ENCODE measurements at places on chromosomes 7 and 10.
A peak's percentile ranks its signal among the peaks of the same experiment; 100 is the strongest.

DNA sequence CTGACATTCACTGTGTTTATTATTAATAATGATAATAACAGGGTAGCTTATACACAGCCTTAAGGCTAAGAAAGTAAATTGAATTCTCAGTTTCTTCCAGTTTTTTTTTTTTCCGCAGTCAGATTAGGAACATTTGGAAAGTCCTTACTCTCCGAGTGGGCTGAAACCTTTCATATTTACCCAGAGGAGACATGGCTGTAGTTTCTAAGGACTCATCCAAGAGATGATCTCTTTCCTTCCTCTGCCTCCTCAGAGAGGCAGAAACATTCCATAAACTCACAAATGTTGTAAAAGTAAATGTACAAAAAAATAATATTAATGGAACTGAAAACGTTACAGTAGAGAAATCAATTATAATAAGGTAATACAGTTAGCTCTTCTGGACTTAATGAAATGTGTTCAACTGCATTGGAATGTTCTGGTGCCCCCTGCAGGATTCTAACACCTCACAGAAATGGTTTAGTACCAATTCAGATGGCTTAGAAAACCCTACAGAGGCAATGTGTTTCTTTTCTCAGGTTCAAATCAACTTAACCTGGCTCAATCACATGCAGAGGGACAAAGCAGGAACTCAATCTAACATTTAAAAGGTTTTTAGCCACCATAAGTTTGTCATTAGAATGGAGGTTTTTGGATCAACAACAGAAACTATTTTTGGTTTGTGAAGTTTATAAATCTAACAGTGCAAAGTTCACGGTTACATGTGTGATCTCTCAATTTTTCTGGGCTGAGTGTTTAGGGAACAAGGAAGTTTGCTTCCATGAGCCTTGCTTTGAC is 71.7 kb downstream of the ICA1 start:
- peak; percentile 77 for DNase-seq

DNA sequence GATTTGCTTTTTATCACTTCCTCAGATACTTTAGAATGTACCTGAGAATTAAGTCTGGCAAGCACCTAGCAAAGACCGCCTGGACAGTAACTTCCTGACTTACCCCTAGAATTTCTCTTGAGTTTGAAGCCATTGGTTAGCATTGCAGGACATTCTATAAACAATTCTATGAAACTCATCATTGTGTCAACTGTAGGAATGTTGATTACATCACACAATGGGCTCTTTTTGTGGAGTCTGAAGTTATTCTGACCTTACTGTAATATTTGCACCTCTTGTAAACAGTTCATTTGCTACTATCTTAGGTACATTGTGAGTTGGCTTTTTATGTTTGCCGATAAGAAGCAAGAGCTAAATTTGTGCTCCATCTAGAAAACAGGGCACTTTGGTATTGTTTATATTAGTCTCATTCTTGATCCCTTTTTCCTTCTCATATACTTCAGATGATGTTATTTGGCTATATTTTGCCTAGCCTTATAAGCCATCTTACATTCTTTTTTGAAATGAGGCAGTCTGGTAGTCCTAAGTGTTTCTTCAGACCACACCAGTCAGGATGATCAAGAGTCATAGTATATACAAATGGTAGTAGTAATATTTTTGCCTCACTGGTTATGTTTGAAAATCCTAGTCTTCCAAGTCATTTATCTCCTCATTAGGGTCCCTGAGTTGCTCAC is 52.4 kb downstream of the CASD1 start:
- no peak for DNase-seq

GRCh38 chr10:1530871-1531517 is 206.3 kb downstream of the ADARB2 start:
- DNase-seq = no peak

GRCh38 chr7:37108615-37109014 is 340.0 kb downstream of the ELMO1 start:
- no peak for DNase-seq

GRCh38 chr7:55188590-55189138 is 169.8 kb downstream of the EGFR start:
- DNase-seq = no peak

DNA sequence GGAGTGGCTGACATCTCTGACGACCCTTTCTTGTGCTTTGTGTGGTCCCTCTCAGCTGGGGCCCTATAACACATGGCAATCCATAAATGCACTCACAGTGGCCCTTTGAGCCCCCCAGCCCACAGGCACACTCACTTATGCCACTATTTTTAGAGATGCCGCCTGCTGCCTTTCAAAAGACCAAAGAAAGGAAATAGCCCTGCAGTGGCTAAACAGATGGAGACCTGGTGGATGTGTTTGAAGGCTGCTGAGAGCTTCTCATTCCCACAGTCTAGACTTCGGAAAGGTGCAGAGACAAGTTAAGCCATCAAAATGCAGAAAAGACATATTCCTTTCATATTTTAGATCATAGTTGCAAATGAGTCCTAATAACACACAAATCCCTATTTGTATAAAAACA is 42.0 kb upstream of the PDZD8 start:
- no peak for DNase-seq

DNA sequence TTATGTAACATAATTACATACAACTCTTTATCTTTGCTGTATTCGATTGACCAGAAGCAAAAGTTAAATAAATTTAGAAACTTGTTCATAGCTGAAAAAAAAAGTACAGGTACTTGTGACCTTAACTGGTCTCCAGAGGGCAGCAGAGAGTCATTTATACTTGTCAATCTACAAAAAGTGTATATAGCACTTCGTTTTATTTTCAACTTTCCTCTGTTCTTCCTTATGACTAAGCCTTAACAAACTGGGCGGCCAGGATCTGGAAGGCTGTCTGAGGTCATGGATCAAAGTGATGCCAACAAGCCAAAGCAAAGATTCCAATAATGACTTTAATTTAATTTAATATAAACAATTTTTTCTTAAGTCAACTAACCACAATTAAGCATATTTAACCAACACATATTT is 29.8 kb downstream of the C10orf67 start:
- DNase-seq = peak; percentile 79

Measured in OCI-M1 (cell line).